ENCODE measurements at places on chromosomes 3 and 15. TPM values are rescaled to one million over a fixed set of nuclear protein-coding genes. Genes with fewer than 3 reads are reported as not detected.

GRCh38 chr3:50333744-50334328, 5.8 kb upstream of the TUSC2 start:
- peaks cover 29% of the 10 kb centered on the region for H3K36me3 ChIP-seq
- H3K27me3 ChIP-seq: no peaks in the 10 kb centered on the region
- H3K27ac ChIP-seq: peak overlapping the region; percentile 93
- peaks cover 55% of the 10 kb centered on the region for H3K4me1 ChIP-seq
- no peak for DNase-seq

GRCh38 chr3:128950223-128950938, 43.5 kb downstream of the CFAP92 start:
- H3K4me1 ChIP-seq: no peaks in the 10 kb centered on the region
- no peaks in the 10 kb centered on the region for H3K27me3 ChIP-seq
- DNase-seq: no peak
- H3K4me3 ChIP-seq: no peak overlapping the region
- H3K36me3 ChIP-seq: no peaks in the 10 kb centered on the region
- H3K27ac ChIP-seq: no peak overlapping the region

GRCh38 chr3:160698599-160699195, 21.7 kb downstream of the ARL14 start:
- no peaks in the 10 kb centered on the region for H3K4me1 ChIP-seq
- no peak overlapping the region for H3K27ac ChIP-seq
- no peak for DNase-seq
- no peaks in the 10 kb centered on the region for H3K36me3 ChIP-seq
- no peaks in the 10 kb centered on the region for H3K27me3 ChIP-seq
- H3K4me3 ChIP-seq: no peak overlapping the region

DNA sequence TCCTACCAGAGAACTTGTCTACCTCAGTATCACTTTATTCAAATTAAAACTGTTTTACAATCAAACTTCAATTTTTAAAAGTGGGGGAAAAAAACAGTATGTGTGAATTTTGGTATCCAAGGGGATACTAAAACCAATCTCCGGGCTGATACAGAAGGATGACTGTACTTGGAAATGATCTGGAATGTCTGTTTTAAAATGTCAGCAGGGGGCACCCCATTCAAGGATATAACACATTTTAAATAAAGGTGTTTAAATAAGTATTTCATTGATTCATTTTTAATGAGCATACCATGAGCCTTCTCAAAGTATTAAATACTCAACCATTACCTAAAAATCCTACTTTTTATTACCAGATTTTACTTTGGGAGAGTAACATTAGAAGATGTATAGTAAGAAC, 67.9 kb downstream of the ULK4 start:
- H3K4me3 ChIP-seq: no peak overlapping the region
- no peak for DNase-seq
- no peaks in the 10 kb centered on the region for H3K4me1 ChIP-seq
- H3K27me3 ChIP-seq: no peaks in the 10 kb centered on the region

DNA sequence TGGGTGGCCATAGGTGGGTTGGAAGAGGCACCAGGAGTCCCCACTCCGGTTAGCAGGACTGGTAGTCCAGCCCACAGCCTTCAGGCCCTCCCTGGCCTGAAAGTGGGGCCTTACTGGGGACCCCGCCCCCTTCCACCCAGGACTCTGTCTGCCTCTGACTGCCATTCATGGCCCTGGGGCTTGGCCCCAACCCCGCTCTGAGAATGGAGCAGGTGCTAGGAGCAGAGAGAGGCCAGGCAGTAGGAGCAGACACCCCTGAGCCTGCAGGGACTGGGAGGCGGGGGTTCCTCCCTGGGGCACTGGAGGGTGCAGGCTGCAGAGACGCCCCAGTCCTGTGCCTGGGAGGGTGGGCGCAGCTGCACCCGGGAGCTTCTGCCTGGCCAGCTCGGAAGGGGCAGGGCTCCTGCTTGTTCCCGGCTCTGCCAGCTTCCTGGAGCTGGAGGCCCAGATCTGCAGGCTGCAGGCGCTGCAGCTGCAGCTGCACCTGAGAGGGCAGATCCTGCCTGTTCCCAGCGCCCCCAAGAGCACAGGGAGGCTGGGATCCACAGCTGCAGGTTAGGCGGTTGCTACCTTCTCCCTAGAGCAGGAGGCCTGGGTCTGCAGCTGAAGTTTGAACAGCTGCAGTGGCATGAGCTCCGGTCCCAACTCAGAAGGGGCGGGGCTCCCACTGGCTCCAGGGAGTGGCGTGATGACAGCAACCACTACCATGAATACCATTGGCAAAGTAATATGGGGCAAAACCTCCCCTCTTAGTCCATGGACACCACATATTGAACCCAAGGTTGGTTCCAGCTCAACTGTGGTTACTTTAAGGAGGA, 194.7 kb downstream of the SQOR start:
- no peak for DNase-seq
- H3K36me3 ChIP-seq: no peaks in the 10 kb centered on the region
- H3K4me1 ChIP-seq: no peaks in the 10 kb centered on the region

- H3K27ac ChIP-seq: no peak overlapping the region
- H3K36me3 ChIP-seq: no peaks in the 10 kb centered on the region
These were observed 64.4 kb upstream of the IGF1R start for GRCh38 chr15:98583771-98584430.

- DNase-seq: no peak
- H3K36me3 ChIP-seq: no peaks in the 10 kb centered on the region
- H3K27me3 ChIP-seq: no peaks in the 10 kb centered on the region
- H3K4me1 ChIP-seq: peaks cover 25% of the 10 kb centered on the region
These were observed 66.8 kb downstream of the HMG20A start for GRCh38 chr15:77487469-77487842.

Gene KBTBD13
- not detected for total RNA-seq
